Renal cortex interstitium (tissue), 15 donors: ENCODE measurements at places on chromosomes 3 and 15. TPM values are rescaled to one million over a fixed set of nuclear protein-coding genes. Genes with fewer than 3 reads are reported as not detected.

The OSBPL10 gene
- polyA plus RNA-seq, result 24.8 TPM

DNA sequence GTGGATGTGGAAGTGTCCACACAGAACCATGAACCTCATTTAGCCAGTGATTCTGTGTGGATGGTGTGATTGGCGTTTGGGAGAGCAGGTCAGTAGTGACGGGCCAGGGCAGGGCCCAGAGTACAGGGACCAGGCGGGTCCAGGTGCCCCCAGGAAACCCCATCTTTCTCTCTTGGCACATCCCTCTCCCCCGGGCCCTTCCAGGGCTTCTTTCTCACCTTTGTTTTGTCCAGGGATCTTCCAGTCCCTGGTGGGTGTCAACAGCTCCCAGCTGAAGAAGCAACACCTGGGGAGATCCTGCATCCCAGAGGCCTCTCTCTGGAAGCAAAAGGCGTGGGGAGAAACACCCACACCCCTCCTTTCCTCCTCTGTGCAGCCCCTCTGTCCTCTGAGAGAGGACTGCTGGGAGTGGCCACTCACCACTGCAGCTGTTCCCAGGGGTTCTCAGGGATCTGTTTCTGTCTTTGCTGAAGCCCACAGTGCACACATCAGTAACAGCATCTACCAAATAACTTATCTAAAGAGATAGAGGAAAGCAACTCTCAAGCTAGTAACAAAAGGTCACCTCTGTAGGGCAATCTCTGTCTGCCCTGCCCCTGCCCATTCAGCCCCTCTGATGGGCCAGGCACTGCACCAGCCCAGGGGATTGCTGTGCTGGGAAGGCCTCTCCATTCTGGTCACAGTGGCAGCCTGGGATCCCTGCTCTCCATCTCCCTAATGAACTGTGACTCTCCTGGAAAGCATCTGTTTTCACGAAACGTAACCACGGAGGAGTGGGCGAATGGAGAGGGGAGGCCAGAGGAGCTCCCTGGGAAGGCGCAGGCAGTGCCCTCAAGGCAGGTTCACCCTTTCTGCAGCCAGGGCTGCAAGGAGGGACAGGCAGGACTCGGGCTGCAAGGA is 98.3 kb upstream of the ALDH1A3 start:
- DNase-seq, result no peak

GRCh38 chr15:63072809-63073277 is 30.3 kb downstream of the TPM1 start:
- DNase-seq, result no peak

DNA sequence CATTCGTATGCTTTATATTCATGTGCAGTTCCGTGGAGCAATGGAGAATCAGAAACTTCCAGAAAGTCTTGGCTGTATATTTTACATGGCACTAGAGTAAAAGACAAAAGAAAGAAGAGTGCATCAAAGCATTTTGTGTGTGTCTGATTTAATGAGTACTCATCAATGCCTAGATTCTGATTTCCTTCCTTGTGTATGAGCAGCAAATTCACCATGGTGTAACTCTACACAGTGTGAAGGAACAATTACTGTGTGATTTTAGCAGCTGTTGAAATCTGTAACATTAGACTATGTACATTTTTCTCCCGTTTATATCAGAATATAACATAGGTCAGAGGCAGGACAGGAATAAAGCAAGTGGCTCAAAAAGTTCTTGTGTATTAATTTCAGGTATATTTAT is 102.0 kb upstream of the TSC22D2 start:
- no peak for DNase-seq

DNA sequence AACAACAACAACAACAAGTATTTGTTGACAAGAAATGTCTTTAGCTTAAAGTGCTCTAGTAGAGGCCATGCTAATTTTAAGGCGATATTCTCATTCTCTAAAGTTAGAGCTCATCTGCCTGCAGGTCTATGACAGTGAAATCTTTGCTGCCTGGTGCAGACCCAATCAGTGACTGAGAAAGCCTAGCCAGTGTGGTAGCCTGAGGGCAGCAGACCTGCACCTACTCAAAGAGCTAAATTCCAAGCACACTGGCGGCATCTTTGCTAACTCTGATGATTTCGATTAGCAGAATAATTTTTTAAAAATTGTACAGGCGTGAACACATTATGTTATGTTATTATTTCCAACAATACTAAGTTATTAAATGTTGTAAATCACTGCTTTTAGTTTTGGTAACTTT is 228.8 kb upstream of the RGMA start:
- DNase-seq, result no peak

- DNase-seq, result no peak
Observed at GRCh38 chr3:25437953-25438352, 9.9 kb downstream of the RARB start.

The SLC2A2 gene
- polyA plus RNA-seq, result 18.7 TPM

DNA sequence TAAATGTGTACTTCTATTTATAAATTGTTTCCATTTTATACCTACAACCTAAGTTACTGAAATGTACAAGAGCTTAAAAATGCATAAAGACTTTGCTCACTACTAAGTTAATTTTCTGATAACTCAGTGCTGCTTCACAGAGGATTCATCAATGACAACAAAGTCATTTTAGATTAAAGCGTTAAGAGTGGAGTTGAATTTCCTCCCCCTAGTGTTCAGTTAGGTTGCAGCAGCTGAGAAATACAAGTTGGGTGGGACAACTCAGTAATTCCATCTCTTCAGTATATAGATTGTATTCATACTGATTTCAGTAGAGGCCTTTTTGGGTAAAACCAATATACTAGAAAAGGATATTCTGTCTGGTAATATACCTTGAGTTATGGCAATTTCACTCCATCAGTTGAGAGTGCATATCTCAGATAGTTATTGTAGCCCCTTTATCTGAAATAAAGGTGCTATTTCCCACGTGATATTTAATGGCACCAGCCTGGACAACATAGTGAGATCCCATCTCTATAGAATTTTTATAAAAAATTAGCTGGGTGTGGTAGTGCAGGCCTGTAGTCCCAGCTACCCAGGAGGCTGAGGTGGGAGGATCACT is 6.9 kb upstream of the RPL35A start:
- no peak for DNase-seq

The GRK7 gene
- 0.11 TPM for polyA plus RNA-seq

The MYLK gene
- 125 TPM for polyA plus RNA-seq

The HRG gene
- 2.9 TPM for polyA plus RNA-seq

GRCh38 chr3:18634461-18634860 is 209.3 kb upstream of the SATB1 start:
- DNase-seq, result no peak
